ENCODE measurements at places on chromosomes 11 and 22. TPM values are rescaled to one million over a fixed set of nuclear protein-coding genes. Genes with fewer than 3 reads are reported as not detected.

DNA sequence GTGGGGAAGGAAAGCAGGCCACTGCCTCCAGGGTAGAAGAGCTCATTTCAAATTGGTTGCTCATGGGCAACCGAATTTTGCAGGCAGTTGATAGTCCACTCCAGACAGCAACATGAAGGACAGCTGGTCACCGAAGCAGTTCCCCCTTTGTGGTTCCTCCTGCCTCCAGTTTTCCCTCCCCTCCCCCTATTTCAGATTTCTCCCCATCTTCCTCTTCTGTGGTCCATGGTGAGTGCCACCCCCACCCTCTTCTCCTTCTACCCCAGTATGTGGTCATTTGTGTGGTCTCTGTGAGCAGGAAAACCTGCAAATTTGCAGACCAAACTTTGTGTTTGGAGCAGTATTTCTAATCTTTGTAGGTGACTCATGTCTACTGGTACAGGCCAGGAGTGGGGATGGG, 38.2 kb upstream of the PAK1 start:
- no peaks in the 10 kb centered on the region for H3K4me1 ChIP-seq
- H3K4me3 ChIP-seq = no peak overlapping the region
- no peak for DNase-seq
- H3K27ac ChIP-seq = no peak overlapping the region

DNA sequence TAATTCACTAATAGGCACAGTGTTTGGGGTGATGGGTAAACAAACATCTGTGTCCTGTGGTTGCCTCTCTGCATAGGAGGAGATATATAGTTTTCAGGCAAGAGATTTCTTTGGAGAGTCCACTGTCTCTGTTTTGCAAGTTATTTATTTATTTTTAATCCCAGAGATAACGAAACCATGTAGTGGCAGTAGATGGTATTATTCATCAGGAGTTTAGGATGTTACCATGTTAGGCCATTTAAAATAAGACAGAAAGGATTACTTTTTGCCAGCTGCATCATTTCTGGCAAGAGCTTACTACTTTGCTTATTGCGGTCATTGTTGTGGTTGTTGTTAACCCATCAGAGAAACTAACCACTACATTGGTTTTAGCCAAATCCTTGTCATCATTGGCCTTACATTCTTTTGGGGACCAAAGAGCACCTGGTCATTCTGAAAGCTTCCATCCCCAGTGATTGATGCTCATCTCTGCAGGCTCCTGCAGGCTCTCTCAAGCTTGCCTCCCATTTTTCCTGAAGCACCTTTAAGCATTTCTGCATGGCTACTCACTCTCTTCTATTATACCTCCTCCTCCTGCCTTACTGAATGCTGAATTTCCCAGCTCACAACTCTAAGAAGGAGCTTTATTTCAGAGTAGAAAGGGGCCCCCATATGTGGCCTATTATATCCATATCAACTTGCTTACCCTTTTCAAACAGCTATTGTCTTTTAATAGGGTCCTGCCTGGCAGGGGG, 84.4 kb downstream of the CSTPP1 start:
- H3K36me3 ChIP-seq = no peaks in the 10 kb centered on the region
- H3K4me3 ChIP-seq = no peak overlapping the region
- no peak for DNase-seq

DNA sequence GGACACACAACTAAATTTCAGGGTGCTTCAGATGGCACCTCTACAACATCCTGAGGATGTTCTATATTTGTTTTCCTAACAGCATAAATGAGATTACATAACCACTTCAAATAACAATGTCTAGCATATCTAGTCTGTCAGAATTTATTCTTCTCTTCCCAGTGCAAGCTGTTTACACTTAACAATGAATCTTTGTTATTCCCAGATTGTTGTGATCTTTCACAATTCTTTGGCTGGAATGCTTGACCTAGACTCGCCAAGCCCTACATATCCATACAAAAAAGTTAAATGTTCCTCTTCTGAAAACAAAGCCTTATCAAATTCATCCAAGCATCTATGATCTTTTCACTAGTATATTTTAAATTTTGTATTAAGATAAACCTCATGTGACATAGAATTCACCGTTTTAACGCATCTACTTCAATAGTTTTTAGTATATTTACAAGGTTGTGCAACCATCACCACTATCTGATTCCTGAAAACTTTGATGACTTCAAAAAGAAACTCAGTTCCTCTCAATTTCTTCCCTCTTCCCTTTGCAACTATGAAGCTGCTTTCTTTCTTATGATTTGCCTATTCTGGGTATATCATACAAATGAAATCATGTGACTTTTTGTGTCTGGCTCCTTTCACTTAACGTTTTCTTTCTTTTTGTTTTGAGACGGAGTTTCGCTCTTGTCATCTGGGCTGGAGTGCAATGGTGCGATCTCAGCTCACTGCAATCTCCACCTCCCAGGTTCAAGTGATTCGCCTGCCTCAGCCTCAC, 61.7 kb upstream of the CHRNA10 start:
- peaks cover 24% of the 10 kb centered on the region for H3K36me3 ChIP-seq
- no peak overlapping the region for H3K27ac ChIP-seq
- no peak for DNase-seq
- H3K4me3 ChIP-seq = no peak overlapping the region
- no peaks in the 10 kb centered on the region for H3K4me1 ChIP-seq
- no peaks in the 10 kb centered on the region for H3K27me3 ChIP-seq

TMEM86A gene
- polyA plus RNA-seq = 0.93 TPM

GRCh38 chr11:42837994-42838393, 473.8 kb upstream of the API5 start:
- no peak overlapping the region for H3K27ac ChIP-seq
- no peaks in the 10 kb centered on the region for H3K4me1 ChIP-seq
- H3K27me3 ChIP-seq = no peaks in the 10 kb centered on the region
- H3K4me3 ChIP-seq = no peak overlapping the region
- H3K36me3 ChIP-seq = no peaks in the 10 kb centered on the region
- DNase-seq = no peak

All from naive B cell (primary cell).